ENCODE measurements at places on chromosomes 7 and 10.

DNA sequence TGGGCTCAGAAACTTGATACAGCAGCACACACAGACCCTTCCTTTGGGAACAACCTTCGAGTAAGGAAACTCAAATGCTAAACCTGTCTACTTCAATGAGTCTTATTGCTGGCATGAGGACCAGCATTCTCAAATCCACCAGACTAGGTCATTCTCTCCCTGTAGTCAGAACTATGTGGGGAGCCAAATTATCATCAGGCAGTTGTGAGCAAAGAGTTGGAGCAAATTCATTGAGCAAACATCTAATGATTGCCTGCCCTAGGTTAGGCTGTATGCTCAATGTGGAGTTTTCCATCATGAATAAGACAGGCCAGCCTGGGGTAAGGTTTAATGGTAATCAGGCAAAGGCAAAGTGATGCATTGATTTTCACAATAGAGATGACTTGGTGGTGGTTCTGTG, 3.6 kb downstream of the EPDR1 start:
- no peak for DNase-seq

GRCh38 chr7:32427769-32428291, 62.4 kb downstream of the LSM5 start:
- peak; percentile 60 for DNase-seq

GRCh38 chr7:157276091-157276561, 60.7 kb upstream of the DNAJB6 start:
- DNase-seq: no peak

- DNase-seq: no peak
Measured at GRCh38 chr10:24343686-24344085, 134.7 kb downstream of the KIAA1217 start.

- no peak for DNase-seq
Measured at GRCh38 chr10:51706225-51706624, 6.8 kb upstream of the CSTF2T start.

DNA sequence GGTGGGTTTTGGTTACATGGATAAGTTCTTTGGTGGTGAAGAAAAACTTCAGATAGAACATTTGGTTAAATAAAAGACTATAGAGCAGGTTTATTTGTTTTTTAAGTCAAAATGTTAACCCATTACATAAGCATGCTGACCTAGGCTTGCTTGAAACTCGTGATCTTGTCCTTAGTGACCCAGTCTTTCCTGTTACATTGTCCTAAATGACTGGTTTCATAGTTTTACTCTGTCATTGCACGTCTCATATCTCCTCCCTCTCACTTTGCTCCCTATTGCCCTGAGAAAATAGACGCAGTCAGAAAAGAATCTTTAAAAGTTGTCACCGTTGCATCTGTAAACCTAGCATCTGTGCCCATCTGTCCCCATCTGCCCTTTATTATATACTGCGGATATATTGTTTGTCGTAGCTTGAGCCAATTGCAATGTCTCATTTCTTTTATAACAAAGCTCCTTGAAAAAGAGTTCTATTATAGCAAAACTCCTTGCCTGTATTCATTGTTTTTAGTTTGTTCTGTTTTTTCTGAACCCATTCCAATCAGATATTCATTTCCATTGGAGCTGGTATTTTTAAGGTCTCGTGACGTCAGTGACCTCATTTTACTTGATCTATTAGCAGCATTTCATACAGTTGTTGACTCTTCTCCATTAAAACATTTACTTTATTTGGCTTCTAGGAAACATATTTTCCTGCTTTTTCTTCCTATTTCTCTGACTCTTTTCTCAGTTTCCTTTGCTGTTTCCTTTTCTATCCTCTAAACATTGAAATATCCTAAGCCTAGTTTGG, 57.3 kb downstream of the HELLS start:
- DNase-seq: no peak

DNA sequence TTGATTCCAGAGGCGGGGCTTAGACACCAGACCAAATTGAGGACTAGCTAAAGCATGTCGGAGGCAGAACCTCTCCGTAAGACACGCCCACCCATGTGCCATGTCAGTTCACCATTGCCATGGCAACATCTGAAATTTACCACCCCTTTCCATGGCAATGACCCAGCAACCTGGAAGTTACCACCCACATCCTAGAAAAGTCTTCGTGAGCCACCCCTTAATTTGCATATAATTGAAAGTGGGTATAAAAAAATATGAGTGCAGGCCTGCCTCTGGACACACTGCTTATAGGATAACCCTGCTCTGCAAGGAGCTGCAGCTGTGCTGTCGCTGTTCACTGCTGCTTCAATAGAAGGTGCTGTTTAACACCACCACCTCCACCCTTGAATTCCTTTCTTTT, 28.0 kb downstream of the TMEM270 start:
- DNase-seq: no peak

DNA sequence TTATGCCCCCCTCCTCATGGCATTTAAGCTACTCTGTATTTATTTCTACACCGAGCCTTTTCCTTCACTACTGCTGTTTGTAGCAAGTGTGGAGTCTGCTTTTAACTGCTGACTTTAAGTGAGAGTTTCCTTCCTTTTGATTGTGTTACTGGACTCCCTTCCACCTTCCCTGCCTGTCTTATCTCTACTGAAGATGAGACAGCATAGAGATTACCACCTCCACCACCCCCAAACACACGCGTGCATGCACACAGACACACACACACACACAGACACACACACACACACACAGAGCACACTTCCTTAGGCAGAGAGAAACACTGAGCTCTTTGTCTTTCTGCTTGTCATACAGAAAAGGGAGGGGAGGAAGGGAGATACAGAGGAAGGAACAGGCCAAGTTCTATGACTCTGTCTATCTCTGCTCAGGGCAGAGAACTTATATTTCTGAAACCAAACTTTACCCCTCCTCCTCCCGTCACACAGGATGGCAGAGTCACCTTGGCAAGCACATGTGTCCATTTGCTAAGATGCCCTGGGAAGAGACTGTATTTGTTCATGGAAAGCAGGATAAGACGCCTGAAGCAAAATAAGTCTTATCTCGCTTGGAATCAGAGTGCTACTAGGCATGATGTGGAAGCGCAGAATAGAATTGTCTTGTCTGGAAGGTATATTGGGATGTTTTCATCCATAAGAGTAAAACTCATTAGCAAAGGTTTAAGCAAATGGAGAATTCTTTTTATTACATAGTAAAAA, 81.8 kb upstream of the CAV2 start:
- no peak for DNase-seq

DNA sequence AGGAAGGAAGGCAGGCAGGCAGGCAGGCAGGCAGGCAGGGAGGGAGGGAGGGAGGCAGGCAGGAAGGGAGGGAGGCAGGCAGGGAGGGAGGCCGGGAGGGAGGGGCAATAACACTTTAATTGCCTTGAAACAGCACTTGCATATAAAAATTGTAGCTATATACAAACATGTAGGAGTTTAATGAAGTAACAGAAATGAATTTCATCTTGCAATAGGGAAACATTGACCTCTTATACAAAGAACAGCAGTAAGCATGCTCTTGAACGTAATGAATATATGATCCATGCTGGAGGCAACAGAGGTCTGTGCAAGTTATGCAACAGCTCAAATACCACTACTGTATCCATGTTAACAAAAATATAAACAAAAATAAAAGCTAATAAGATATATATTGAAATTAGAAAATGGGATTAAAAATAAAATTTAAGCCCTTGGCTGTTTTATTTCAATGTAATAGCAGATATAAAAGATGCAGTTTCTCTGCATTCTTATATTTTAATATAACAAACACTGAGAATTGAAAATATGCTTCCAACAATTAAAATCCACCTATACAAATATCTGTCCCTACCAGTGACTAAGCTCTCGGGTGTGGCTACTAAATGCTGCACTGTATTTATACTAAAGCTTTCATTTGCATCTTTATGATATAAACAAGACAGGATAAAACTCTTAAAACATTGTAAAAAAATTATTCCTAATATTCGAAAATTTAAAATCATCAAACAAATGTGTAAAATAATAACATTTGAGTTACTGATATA, 50.3 kb downstream of the CACNA2D1 start:
- DNase-seq: no peak

GRCh38 chr10:81027706-81028105, 490.0 kb downstream of the SH2D4B start:
- DNase-seq: no peak

GRCh38 chr10:82575318-82575717, 700.3 kb downstream of the NRG3 start:
- no peak for DNase-seq

- DNase-seq: no peak
Measured at GRCh38 chr10:74117738-74118137, 32.9 kb downstream of the AP3M1 start.

DNA sequence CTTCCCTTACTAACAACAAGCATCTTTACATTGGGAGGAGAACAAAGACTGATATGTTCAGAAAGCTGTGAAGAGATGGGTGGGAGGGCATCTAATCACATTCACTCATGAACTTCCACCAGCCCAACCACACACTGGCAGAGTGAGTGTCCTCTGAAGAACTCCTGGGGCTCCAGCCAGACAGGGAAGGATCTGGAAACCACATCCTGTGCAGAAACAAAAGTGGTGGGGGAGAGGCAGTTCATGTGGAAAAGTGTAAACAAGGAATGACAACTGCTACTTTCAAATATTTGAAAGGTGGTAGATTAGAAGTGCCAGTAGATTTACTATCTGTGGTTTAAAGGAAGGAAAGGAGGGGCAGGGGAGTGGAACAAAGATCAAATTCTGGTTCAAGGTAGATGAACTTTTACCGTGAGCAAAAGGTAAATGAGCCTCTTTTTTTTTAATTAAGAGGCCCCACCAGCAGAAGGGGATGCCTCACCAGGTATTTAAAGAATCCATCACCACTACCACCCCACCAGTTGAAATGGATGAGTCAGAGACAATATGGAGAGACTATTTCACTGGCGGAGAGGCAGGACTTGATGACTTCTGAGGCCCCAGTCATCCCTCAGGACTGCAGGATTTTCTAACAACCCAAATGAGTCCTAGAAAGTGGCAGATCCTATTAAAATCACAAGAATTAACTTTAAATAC, 34.5 kb downstream of the GOT1 start:
- no peak for DNase-seq

DNA sequence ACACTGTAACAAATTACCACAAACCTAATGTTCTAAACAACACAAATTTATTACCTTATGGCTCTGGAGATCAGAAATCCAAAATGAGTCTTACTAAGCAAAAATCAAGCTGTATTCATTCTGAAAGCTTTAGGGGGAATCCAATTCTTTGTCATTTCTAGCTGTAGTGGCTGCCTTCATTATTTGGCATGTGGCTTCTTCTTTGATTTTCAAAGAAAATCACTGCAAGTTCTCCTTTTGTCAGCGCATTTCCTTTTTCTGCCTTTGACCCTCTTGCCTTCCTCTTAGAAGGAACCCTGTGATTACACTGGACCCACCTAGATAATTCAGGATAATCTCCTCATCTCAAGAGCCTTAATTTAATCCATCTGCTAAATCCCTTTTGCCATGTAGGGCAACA, 36.9 kb downstream of the ZPBP start:
- DNase-seq: no peak

DNA sequence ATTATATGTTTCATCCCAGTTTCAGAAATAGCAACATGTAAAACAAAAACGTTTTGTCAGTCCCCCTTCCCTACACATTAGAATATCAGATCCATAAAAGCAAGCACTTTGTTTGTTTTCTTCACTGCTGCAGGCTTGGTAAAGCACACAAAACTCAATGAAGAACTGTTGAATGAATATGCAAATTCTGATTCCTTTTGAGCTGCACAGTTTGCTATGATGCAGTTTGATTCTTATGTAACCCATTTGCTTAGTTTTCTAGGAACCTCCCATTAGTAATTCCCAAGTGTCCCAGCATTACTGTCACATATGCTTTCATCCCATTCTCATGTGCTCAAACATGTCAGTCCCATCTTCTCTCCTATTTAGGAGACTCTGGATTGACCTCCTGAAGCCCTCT, 26.1 kb upstream of the CHCHD3 start:
- no peak for DNase-seq

DNA sequence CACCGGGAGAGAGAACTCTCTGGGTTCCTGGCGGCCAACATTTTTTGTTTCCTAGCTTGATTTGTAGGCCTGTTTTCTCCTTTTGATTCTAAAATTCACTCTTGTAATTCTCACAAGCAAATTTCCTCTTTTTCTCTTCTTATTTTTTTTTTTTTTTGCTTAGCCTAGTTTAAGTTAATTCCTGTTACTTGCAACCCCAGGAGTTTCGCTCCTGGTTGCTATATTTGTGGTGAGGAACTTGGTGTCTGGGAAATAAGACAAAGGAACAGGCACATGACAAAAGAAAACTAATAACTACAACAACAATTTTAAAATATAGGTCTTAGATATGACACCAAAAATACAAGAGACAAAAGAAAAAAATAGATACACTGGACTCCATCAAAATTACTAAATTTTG, 6.7 kb downstream of the AOAH start:
- no peak for DNase-seq

Data from stimulated activated CD8-positive, alpha-beta memory T cell treated with anti-CD3 and anti-CD28 coated beads, Interleukin-2, amount 100 ng/mL, for 48 hours (primary cell).